ENCODE measurements at places on chromosomes 1 and 21.

- no peaks in the 10 kb centered on the region for H3K27me3 ChIP-seq
- peak overlapping the region; percentile 55 for H3K27ac ChIP-seq
- H3K36me3 ChIP-seq = no peaks in the 10 kb centered on the region
- H3K4me1 ChIP-seq = peaks cover 38% of the 10 kb centered on the region
- no peak overlapping the region for H3K4me3 ChIP-seq
- DNase-seq = no peak
Measured at GRCh38 chr1:32954168-32954567, 10.4 kb downstream of the RNF19B start.

DNA sequence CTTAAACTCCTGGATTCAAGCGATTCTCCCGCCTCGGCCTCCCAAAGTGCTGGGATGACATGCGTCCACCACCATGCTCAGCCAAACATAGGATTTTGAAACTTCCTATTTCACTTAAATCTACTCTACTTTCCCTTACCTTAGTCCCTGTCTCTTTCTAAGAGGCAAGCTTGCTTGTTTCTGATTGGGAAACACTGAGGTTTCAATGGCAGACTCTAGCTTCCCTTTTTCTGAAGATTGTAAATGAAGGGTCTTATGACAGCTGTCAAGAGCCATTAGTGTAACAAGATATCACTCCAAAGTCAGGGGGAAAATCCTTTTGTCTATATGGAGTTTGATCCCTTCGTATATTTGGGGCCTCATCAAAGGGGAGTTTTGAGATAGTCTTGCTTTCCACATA lies 23.5 kb upstream of the LMO4 start:
- H3K27ac ChIP-seq = no peak overlapping the region
- H3K36me3 ChIP-seq = no peaks in the 10 kb centered on the region
- DNase-seq = no peak
- no peaks in the 10 kb centered on the region for H3K27me3 ChIP-seq
- peaks cover 5% of the 10 kb centered on the region for H3K4me1 ChIP-seq

DNA sequence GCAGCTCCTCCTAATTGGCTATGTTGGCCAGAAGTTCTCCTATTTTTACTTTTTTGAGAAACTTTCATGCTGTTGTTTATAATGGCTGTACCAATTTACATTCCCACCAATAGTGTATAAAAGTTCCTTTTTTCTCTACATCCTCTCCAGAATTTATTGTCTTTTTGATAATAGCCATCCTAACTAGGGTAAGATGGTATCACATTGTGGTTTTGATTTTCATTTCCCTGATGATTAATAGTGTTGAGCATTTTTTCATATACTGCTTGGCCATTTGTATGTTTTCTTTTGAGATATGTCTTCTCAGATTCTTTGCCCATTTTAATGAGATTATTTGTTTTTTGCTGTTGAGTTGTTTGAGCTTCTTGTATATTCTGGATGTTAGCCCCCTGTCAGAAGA lies 46.8 kb downstream of the NTMT2 start:
- no peak for DNase-seq
- no peaks in the 10 kb centered on the region for H3K27me3 ChIP-seq
- H3K27ac ChIP-seq = no peak overlapping the region

GRCh38 chr1:169108863-169109560 lies 2.5 kb downstream of the ATP1B1 start:
- no peak for DNase-seq
- H3K4me3 ChIP-seq = peak overlapping the region; percentile 68
- H3K36me3 ChIP-seq = no peaks in the 10 kb centered on the region
- H3K4me1 ChIP-seq = peaks cover 7% of the 10 kb centered on the region

- DNase-seq = no peak
- no peak overlapping the region for H3K27ac ChIP-seq
- H3K27me3 ChIP-seq = no peaks in the 10 kb centered on the region
- no peaks in the 10 kb centered on the region for H3K36me3 ChIP-seq
Measured at GRCh38 chr1:27649306-27649635, 14.3 kb upstream of the FGR start.

- no peak overlapping the region for H3K27ac ChIP-seq
- no peak for DNase-seq
- no peaks in the 10 kb centered on the region for H3K36me3 ChIP-seq
- H3K4me3 ChIP-seq = no peak overlapping the region
Measured at GRCh38 chr1:3151456-3151855, 82.5 kb downstream of the PRDM16 start.

DNA sequence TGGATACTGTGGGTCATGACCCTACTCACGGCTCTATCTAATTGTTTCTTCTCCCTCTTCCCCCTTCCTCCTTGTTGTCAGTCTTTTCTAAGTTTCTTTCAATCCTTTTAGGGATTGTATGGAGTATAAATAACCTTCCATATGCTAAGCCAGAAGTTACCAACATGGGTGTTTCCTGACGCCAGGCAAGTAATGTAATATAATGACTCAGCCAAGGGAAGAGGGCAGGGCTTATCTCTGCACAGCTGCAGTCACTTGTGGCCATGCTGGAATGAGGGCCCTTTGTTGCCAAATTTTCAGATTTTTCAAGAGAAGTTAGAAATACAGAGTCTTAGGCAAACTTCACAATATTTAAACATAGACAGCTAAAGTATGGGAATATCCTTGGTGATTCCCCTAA lies 194.6 kb downstream of the ST6GALNAC3 start:
- no peaks in the 10 kb centered on the region for H3K36me3 ChIP-seq
- no peak for DNase-seq
- H3K4me1 ChIP-seq = peaks cover 4% of the 10 kb centered on the region
- no peaks in the 10 kb centered on the region for H3K27me3 ChIP-seq
- no peak overlapping the region for H3K27ac ChIP-seq

DNA sequence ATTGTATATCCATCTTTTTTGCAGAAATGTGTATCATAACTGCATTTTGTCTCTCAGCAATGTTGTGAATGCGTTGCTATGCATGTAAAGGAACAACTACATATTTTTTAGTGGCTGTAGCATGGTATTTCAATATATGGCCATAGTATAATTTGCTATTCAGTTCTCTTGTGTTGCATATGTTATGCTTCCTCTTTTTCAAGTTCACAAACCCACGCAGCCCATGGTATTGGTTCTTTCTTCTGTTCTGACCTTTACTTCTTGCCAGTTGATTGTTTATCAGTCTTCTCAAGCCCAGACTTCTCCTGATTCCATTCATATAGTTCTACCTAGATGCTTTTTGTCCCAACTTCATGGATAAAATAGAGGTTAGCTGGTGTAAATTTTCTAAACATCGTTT lies 6.1 kb downstream of the SLC22A15 start:
- DNase-seq = no peak
- no peak overlapping the region for H3K4me3 ChIP-seq
- no peak overlapping the region for H3K27ac ChIP-seq
- H3K27me3 ChIP-seq = no peaks in the 10 kb centered on the region
- no peaks in the 10 kb centered on the region for H3K36me3 ChIP-seq
- H3K4me1 ChIP-seq = peaks cover 2% of the 10 kb centered on the region

DNA sequence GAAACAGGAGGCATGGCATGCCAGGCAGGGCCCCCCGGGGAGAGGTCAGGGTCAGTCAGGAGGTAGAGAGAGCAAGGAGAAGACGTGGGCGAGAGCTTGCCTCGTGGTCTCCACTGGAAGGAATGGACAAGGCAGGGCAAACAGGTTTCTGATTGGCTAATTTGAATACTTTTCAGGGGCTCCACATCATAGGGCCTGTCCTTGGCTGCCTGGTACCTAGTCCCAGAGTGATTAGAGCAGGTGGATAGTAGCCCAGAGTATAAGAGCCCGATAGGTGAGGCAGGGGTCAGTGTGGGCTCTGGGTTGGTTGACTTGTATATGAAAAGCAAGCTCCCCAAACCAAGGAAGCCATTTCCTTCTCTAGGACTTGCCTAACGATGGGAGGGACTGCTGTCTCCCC lies 178.6 kb downstream of the ZP4 start:
- H3K27ac ChIP-seq = no peak overlapping the region
- no peaks in the 10 kb centered on the region for H3K36me3 ChIP-seq
- DNase-seq = no peak
- no peaks in the 10 kb centered on the region for H3K27me3 ChIP-seq

DNA sequence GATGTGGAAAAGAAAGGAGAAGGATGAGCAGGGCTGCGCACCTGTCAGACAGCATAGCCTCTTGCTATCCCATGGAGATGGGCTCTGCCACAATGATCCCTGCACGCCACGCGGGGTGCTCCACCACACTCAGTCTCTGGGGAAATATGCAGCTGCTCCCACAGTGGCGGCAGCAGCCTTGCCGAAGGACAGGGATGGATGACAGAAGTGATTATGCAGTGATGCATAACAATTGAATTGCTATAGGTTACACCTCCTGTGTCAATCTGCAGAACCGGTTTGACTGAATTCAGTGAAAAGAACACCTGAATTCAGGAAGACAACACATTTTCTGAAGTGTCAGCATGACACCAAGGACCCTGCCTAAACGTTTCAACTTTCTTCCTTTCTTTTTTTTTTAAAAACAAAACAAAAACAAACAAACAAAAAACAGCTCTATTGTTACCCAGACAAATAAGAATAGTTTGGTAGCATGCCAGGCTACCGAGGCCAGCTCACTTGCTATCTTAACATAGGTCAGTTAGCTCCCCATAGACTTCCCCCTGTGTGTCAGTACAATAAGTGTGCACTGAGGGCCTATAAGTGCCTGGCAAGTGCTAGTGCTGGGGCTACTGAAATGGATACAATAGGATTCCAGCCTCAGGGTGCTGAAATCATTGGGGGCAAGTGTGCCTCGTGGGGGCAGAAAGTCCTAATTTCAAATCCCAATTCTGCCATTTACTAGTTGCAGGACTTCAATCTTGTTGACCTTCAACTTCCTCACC lies 127.6 kb upstream of the LMO4 start:
- no peaks in the 10 kb centered on the region for H3K27me3 ChIP-seq
- H3K4me3 ChIP-seq = no peak overlapping the region
- peaks cover 5% of the 10 kb centered on the region for H3K4me1 ChIP-seq
- H3K27ac ChIP-seq = no peak overlapping the region
- no peaks in the 10 kb centered on the region for H3K36me3 ChIP-seq
- DNase-seq = no peak

- H3K36me3 ChIP-seq = no peaks in the 10 kb centered on the region
- peaks cover 15% of the 10 kb centered on the region for H3K4me1 ChIP-seq
- no peak overlapping the region for H3K4me3 ChIP-seq
- DNase-seq = no peak
Measured at GRCh38 chr21:45539796-45540600, 2.2 kb downstream of the SLC19A1 start.

DNA sequence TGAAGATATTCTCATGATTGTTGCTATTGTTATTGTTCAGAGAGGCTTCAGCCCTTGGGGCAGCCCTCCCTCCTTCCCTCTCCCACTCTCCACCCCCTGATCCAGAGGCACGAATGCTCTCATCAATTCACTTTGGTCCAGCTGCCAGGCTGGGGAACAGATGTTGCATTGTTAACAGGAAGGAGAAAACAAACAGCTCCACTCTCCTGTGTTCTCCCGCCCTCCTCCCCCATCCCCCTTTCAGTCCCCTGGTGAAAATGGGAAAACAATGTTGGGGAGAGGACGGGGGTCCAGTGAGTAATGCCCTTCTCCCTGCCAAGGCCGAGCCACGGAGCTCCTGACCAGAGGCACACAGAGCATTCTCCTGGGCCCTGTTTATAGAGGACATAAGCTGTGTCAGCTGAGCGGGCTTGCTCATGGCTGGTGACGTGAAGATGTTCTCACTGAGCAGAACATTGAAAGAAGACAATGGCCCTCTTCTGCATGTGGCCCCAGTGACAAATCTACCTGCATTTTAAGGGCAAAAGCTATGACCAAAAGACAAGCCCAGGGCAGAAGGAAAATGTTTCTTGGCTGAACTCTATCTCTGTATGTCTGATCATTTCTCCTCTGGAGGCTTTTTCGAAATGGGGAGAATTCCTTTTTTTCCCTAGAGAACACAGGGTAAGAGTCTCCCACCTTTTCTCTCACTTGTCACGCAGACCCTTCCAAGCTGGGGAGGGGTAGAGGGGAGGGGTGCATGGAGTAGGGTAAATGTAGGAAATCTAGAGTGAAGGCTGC lies 111.7 kb downstream of the GLUL start:
- DNase-seq = no peak
- no peak overlapping the region for H3K4me3 ChIP-seq
- peaks cover 12% of the 10 kb centered on the region for H3K4me1 ChIP-seq
- peak overlapping the region; percentile 64 for H3K27ac ChIP-seq

DNA sequence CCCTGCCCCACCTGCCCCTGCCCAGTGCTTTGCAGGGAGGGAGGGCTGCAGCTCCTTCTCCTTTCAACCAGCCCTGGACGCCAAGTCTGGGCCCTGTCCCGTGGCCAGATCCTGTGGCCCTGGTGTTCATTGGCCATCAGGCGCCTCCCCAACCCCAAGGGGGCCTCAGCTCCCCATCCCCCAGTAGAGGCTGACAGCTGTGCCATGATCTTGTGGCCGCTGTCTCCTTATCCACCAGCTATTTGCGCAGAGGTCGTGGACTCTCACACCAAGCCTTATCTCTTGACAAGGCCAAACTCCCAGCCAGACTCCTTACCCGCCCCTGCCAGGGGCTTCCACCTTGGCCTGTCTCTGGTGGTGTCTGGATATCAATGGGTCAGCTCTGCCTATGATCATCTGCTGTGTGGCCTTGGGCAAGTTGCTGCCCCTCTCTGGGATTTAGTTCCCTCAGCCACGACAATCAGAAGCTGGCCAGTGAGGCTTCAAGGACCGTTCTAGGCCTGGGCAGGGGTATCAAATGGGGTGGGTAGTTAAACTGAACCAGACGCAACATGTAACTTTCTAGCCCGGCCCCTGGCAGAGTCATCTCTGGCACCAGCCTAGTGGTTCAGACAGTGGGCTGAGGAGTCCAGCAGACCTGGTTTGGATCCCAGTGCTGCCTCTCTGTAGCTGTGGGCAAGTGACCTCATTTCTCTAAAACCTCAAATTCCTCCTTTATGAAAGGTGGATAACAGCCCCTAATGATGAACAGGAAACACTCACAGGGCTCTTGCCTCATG lies 3.3 kb upstream of the COL8A2 start:
- no peak overlapping the region for H3K4me3 ChIP-seq
- H3K27ac ChIP-seq = no peak overlapping the region
- DNase-seq = no peak
- peaks cover 33% of the 10 kb centered on the region for H3K4me1 ChIP-seq
- no peaks in the 10 kb centered on the region for H3K27me3 ChIP-seq

GRCh38 chr1:56904663-56905397 lies 50.2 kb downstream of the C8A start:
- no peaks in the 10 kb centered on the region for H3K4me1 ChIP-seq
- no peak overlapping the region for H3K4me3 ChIP-seq
- DNase-seq = no peak
- H3K27me3 ChIP-seq = no peaks in the 10 kb centered on the region
- H3K36me3 ChIP-seq = no peaks in the 10 kb centered on the region

GRCh38 chr1:43913051-43913501 lies 20.5 kb upstream of the ARTN start:
- H3K4me1 ChIP-seq = peaks cover 35% of the 10 kb centered on the region
- no peaks in the 10 kb centered on the region for H3K36me3 ChIP-seq
- no peak overlapping the region for H3K27ac ChIP-seq
- H3K27me3 ChIP-seq = no peaks in the 10 kb centered on the region
- no peak for DNase-seq

GRCh38 chr1:167114725-167115124 lies 20.9 kb downstream of the STYXL2 start:
- DNase-seq = no peak
- no peak overlapping the region for H3K27ac ChIP-seq
- no peaks in the 10 kb centered on the region for H3K36me3 ChIP-seq
- H3K4me1 ChIP-seq = no peaks in the 10 kb centered on the region
